ENCODE measurements at places on chromosomes 5 and 9. TPM values are rescaled to one million over a fixed set of nuclear protein-coding genes. Genes with fewer than 3 reads are reported as not detected.

Gene SPINK4
- polyA plus RNA-seq, result not detected

Gene IL5
- polyA plus RNA-seq, result not detected

Gene GABBR2
- 0.22 TPM for polyA plus RNA-seq

GRCh38 chr5:26543987-26544386 lies 494.4 kb downstream of the CDH9 start:
- DNase-seq, result no peak

GRCh38 chr5:176153741-176154140 lies 84.5 kb upstream of the SIMC1 start:
- peak; percentile 65 for DNase-seq

DNA sequence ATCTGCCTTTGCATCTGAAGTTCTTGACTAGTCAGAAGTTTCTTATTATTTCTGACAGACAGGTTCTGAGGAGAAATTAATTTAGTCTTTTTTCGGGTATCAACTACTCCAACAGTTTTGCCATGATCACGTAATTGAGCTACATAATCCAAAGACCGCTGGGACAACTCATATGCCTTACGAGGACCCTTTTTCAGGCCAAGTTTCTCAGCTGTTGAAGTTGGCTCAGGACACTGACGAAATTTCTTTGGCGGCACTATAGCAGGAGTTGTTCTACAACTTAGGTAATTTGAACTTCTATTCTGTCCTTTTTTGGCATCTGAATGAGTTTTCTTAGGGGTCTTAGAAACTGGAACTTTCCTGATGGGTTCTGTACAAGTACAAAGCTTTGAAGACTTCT lies 27.2 kb downstream of the SETX start:
- no peak for DNase-seq

- DNase-seq, result no peak
Observed at GRCh38 chr5:100772006-100772405, 131.1 kb downstream of the ST8SIA4 start.

- no peak for DNase-seq
Observed at GRCh38 chr5:9401786-9402472, 143.9 kb downstream of the SEMA5A start.

Gene PCA3
- polyA plus RNA-seq, result not detected

DNA sequence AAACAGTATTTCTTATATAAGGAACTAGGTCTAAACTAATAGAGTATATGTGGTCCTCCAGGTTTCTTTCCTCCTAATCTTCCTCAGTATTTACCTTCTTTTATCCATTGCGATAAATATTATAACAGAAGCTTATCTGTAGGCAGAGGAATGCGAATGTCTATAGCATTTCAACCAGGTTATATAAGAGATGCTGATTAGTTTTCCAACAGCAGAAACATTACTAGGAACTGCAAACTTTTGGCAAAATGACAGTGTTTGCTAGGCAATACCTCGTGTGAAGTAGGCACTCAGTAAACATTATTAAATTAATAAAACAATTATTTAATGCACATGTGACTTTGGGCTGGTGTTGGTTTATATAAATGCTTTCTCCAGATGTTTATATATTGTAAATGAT lies 206.5 kb downstream of the GABRB2 start:
- DNase-seq, result no peak

DNA sequence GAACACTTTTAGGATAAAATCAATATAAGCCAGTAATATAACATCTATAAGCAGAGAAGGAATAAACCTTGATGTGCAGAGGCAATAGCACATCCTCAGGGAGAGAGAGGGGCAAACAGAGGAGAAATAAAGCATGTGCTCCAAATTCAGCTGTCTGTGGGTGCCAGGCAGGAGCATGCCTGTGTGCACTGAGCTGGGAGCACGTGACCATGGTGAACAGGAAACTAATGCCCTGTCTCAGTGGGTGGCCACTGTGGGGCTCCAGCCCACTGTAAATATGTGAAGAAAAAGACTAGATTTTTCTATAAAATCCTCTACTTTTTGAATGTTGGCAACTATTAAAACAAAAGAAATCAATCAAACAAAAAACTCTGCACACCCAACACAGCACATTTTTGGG lies 55.3 kb downstream of the FYB1 start:
- DNase-seq, result no peak

- DNase-seq, result no peak
Observed at GRCh38 chr5:170275376-170275994, 22.1 kb downstream of the LCP2 start.

Gene NDUFAF2
- polyA plus RNA-seq, result 81.7 TPM

- no peak for DNase-seq
Observed at GRCh38 chr5:61910771-61911170, 395.2 kb upstream of the KIF2A start.

GRCh38 chr9:98247831-98248657 lies 7.4 kb downstream of the TBC1D2 start:
- DNase-seq, result no peak

Gene C9orf152
- 0.07 TPM for polyA plus RNA-seq

DNA sequence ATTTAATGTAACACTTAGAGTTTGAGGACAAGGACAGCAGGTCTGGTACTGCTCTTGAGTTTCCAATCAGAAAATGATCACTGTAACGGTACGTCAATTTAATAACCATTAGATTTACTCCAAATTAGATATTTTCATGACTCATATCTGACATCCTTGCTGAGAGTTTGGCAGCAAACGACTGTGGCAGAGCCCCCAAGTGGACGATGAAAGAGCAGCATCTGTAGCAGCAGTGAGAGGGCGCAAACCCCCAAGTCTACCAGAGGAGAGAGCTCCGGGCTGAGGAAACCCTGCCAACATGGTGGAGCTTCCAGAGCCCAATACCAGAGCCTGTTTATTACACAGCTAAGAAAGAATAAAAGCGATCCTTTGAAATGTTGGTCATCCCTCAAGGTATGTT lies 73.2 kb upstream of the EPB41L4A start:
- no peak for DNase-seq

Gene GRXCR2
- not detected for polyA plus RNA-seq

Gene MYMK
- not detected for polyA plus RNA-seq

GRCh38 chr9:13939134-13939533 lies 374.8 kb downstream of the NFIB start:
- DNase-seq, result no peak

DNA sequence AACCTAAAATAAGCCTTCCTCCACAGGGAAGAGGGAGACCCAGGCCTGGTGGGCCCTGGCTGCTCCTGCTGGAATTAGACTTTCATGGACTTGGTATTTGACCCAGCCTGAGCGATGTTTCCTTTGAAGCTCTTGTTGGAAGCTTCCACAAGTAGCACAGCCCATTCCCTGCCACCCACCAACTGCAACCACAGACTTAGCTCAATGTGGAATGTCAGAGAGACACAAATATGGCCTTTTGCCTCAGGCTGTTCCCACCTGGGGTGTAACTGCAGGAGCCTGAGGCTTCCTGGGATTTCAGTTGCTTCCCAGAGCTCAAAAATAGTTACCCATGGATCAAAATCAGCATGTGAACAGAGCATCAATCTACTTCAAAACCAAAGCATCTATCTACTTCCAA lies 70.3 kb upstream of the LHFPL2 start:
- DNase-seq, result no peak
